ENCODE measurements at places on chromosomes 5 and 9.

DNA sequence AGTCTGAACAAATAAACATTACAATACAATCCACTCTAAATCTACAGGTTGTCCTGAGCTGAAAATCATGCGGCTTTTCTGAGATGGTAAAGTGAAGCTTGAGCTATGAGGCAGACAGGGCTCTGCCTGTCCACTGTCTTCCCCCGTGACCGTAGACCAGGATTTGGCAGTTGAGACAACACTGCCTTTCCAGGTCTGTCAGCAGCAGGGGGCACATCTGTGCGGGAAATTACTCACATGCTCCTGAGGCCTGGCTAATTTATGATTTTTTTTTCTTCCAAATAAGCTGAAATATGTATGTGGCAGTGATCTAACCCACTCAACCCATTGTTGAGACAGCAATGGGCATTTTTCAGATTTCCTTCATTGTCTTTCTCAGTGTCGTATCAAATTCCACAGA, 307.9 kb downstream of the FBXL7 start:
- DNase-seq = peak; percentile 54

DNA sequence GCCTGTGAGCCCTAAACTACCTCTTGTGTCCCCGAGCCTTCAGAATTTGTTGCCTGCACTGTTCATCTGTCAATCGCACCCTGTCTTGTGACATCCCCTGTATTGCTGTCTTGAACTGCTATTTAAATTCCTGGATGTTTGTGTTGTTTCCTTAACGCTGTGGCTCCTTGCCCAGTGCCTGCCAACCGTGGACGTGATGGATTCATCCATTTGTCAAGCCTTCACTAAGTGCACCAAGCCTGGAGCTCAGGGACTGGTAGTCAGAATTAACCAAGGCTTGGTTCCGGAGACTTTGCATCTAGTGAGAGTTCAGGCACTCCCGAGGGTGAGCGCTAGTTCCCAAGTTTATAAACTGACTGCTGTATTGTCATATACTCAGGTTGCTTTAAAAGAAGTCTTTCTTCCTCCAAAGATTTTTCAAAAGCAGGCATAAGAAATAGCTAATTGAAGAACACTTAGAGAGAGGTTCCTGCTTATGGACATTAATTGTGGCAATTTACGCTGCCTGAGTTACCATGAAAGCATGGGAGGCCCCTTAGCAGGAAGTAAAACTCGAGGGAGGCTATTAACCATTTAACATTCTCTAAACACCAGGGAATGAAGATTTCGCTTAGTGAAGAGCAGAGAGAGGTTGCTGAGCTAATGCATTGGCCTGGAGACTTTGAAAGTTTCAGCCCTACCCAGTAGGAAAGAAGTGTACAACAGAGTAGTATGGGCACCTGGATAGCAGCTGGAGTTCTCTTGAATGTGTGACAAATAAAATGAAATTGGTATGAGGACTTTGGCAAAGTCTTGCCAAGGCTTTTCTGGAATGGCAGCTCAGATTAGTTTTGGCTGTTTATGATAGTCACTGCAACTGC, 29.0 kb downstream of the RGS3 start:
- DNase-seq = peak; percentile 48

- no peak for DNase-seq
These were observed 155.4 kb upstream of the LHFPL2 start for GRCh38 chr5:78803941-78804340.

DNA sequence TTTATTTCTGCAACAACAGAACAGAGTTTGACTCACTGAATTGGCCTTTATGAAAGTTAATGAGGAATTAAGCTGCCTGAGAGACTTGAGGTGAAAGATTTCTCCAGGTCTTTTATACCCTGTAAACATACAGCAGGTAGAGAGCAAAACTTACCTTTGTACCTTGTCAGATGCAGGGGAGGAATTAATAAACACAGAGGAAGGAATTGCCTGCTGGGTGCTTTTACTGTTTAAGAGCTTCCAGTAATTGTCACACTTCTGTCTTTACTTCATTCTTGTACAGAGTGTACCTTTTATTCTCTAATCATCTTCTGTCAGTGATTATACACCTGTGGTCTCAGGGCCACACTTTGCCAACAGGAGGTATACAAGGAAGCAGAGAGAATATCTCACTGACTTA, 94.0 kb upstream of the GRIN3A start:
- DNase-seq = no peak

GRCh38 chr5:96489532-96489931, 56.5 kb upstream of the PCSK1 start:
- DNase-seq = no peak

GRCh38 chr9:94029932-94030317, 54.3 kb upstream of the PTPDC1 start:
- no peak for DNase-seq

- DNase-seq = no peak
These were observed 13.6 kb upstream of the CNTLN start for GRCh38 chr9:17121264-17121663.

- DNase-seq = no peak
These were observed 41.9 kb downstream of the SLC22A5 start for GRCh38 chr5:132411304-132412013.

- DNase-seq = no peak
These were observed 57.2 kb downstream of the RFX3 start for GRCh38 chr9:3468421-3469205.

DNA sequence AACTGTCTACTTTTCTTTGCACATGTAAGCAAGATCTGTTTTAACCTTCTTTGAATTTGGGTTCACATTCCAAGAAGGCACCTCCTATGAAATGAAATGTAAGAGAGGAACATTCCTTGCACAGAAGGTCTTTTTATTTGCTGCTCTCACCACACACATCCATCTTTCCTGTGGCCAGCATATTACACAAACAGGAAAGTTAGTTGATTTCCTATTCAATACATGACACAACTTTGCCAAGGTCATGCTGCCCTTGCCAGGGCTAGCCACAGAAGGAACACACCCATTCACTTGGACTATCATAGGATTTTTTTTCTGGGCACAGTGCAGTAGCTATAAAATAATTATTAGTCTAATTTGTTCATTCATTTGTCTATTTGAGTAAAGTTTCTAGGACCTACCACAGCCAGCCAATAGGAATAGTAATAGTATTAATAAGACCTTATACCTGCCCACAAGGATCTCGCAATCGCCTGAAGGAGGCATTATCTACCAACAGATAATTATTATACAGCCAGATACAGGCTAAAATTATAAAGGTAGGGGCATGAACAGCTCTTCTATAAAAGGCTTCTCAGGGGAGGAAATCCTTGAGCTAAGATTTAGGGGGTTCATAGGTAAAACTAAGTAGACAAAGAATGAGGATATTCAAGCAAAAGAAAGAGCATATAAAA, 78.1 kb upstream of the NREP start:
- DNase-seq = peak; percentile 41

GRCh38 chr9:2616692-2617377, 4.8 kb upstream of the VLDLR start:
- no peak for DNase-seq

DNA sequence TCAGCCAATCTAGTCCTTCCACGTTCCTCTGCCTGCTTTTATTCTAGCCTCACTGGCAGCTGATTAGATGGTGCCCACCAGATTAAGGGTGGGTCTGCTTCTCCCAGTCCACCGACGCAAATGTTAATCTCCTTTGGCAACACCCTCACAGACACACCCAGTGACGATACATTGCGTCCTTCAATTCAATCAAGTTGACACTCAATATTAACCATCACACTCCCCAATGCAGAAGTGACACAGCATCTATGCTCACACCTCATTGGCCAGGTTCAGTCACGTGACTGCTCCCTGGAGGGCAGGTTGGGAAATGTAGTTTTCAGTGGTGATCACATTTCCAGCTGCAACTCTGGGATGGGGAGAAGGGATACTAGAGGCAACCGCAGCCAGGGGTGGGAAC, 13.0 kb downstream of the SUSD3 start:
- DNase-seq = peak; percentile 45

GRCh38 chr9:76619197-76619596, 145.0 kb upstream of the PCA3 start:
- no peak for DNase-seq

DNA sequence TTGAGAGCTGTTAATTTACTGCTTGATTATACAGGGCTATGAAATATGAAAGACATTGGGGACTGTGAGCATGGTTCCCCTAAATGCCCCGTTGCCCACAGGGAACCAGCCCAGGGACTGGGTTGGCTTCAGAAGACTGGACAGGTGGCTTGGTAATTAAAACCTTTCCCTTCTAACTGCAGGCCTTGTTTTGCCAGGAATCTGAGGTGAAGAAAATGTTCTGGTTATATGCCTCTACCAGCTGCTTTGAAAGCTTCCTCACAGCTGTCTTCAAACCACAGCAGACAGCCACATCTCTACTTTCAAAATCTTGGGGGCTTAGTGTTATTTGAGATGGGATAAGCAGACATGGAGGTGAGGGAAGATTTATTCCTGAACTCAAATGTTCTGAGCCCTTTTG, 153.3 kb upstream of the SPRY4 start:
- DNase-seq = no peak

DNA sequence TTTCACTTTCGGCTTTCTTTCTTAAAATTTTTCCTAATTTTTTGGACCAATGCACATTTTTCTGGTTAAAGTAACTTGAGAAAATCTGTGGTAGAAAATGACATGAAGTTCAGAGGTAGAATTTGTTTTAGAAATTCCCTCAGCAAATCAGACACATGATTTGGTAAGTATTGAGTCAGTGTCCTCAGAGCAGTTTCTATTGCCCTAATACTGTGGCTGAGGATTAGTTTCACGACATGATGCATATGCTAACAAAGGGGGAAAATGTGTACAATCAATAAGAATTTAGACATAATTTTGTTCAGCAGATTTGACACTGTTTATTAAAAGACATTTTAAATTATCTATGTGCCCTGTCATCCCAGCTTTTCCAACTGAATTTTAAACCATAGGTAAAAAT, 56.2 kb upstream of the GCNT4 start:
- no peak for DNase-seq

GRCh38 chr5:68476854-68477253, 261.3 kb downstream of the PIK3R1 start:
- DNase-seq = no peak

- no peak for DNase-seq
These were observed 245.8 kb upstream of the PCSK5 start for GRCh38 chr9:75644649-75645048.

DNA sequence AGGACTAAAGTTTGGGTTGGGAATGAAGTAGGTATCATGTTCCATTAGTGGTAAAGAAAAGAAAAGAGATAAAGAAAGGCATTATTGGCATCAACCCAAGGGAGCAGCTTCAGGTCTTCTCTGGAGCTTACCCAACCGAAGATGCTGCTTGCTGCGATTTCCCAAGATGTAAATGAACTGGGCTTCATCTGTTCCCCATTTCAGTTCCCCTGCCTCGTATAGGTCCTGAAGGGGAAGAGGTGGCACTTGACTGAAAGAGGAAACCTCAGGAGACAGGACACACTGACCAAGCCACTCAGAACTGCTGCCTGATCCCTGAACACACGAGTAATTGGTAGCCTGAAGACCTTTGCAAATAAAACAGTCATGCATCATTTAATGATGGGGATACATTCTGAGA, 24.6 kb downstream of the ANXA6 start:
- DNase-seq = no peak

- DNase-seq = no peak
These were observed 60.9 kb upstream of the PIP5K1B start for GRCh38 chr9:68643901-68644809.

DNA sequence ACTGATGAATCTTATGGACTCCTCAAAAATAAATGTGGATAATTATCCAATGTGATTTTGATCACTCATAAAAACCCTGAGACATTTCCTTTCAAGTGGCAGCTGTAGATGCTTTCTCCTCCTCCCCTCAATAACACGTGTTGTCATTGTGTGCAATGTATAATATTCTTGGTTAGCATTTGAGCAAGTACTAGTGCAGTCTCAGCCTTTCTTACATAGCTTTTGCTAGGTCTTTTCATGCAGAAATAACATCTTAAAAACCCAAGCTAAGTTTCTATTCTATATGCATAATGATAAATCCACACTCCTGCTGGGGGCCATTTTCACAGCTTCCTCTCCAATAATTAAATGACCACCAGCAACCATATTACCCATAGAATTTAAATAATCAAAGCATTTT, 1835.2 kb upstream of the NUDT12 start:
- DNase-seq = no peak

GRCh38 chr5:169350759-169351240, 49.9 kb upstream of the SLIT3 start:
- DNase-seq = peak; percentile 95

DNA sequence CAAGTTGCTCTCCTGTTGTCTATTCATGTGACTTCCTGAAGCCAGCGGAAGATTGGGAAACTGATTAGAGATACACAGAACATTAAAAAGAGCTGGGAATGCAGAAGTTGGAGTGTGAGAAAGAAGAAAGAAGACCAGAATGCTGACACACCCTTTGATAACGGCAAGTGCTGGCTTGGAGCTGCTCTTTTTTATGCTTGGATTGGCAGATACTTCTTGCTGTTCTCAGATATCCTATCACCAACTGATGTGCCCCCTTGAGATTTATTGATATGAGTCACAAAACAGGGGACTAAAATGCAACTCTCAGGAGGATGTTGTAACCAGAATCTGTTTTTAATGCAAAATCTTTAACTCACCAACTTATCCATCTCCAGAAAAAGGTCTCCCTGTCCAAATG, 56.0 kb upstream of the ASTN2 start:
- DNase-seq = no peak

GRCh38 chr9:122418016-122418415, 47.2 kb downstream of the PTGS1 start:
- peak; percentile 42 for DNase-seq

DNA sequence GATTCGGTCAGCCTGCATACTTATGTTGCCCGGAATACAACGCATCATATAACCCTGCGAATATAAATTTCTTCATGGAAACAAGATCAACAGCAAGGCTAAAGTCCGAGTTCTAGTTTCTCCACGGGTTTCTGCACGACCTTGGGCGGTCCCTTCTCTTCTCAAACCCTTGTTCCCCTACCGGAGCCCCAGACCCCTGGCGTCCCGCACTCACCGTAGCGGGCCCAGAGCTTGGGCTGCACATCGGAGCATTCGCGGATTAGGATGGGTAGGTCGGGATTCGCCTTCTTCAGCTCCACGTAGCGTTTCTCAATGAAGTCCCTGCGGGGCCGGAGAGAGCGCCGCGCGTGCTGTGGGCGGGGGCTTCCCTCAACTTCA, 399 bp downstream of the NDUFA2 start:
- no peak for DNase-seq

GRCh38 chr5:151632941-151633340, 41.8 kb upstream of the FAT2 start:
- DNase-seq = no peak

DNA sequence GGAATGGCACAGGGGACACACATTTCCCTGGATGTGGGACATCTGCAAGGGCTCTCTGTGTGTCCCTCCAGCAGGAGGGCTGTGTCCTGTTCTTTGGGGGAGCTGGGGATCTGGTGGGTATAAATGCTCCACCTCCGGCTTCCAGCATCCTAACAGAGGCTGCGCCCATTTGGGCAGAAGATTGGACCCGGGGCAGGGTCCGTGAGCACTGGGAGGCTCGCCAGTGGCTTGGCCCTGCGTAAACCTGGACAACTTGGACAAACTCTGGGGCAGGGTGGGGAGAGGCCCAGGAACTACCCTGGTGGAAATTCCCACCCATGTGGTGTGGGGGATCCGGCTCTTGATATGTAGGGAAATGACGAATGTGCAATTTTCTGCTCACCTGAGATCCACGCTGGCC, 80.9 kb downstream of the GADD45G start:
- no peak for DNase-seq

GRCh38 chr5:73142035-73142434, 21.7 kb downstream of the TMEM171 start:
- no peak for DNase-seq
